HT1080 (cell line): ENCODE measurements at places on chromosomes 13 and 19.
A peak's percentile ranks its signal among the peaks of the same experiment; 100 is the strongest.

DNA sequence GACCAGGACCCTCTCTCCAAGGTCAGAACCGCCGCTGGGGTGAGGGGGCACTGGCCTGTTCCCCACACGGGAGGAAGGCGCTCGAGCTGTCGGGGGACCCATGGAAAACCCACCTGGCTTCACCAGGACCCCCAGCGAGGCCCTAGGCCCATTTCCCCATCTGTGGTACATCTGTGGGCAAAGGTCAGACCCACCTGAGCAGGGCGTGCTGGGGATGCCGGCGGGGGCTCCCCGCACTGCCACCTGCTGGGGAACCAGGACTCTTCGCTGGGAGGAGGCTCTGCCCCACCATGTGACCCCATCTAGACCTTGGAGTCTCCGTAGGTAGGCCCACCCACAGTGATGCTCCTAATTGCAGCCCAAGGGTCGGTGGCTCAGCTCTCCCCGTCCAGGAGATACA is 511 bp downstream of the WDR88 start:
- no peak for DNase-seq

DNA sequence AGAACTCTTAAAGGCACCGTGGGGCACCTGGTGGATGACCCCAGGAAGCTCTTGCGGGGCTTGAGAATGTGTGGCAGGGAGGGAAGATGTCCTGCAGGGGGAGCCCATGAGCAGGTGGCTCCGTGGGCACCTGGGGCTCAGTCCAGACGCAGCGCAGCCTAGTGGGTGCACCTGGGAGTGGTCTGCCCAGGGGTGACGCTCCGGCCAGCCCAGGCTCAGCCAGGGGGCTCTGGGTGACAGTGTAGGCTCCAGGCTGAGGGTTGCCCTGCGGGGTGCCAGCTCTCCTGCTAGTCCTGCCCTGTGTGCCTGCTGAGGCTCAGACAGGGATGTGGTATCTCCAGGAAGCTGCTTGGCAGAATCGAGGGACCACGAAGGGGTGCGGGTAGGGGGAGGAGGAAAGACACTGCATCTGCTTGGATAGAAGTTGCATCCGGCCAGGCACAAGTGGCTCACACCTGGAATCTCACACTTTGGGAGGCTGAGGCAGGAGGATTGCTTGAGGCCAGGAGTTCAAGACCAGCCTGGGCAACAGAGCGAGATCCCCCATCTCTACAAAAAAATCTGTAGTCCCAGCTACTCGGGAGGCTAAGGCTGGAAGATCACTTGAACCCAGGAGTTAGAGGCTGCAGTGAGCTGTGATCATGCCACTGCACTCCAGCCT is 15.0 kb upstream of the PGLS start:
- peak; percentile 54 for DNase-seq

DNA sequence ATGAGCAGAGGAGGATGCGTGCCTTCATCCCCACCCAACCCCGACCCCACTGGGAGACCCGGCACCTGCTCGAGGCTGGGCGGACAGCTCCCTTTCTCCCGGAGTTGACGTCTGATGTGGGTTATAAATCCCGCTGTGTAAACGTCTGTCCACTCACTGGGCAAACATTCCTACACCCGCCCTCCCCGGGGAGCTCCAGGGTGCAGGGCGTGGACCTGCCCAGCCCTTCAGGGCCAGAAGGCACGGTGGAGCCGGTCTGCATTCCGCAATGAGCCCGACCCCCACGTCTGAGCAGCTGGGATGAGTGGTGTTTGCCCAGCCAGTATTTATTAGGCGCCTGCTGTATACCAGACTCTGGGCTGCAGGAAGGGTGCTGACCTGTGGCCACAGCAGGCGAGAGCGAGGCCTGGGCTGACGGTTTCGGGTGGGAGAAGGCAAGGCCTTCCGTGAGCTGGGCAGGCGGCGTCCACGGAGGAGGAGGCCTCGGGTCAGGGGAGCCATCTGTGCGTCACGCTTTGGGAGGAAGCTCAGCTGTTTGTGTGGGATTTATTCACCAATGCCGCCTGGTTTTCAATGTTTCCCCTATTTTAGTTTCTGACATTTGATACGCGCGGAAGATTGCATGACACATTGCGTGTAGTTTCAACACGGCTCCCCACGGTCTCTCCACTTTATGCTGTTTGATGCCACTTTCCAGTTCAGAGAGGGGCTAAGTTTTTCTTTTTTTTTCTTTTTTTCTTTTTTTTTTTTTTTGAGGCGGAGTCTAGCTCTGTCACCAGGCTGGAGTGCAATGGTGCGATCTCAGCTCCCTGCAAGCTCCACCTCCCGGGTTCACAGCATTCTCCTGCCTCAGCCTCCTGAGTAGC is 2.0 kb downstream of the MISP start:
- DNase-seq: peak; percentile 72

GRCh38 chr19:34430738-34431625 is 2.8 kb downstream of the UBA2 start:
- DNase-seq: peak; percentile 39

DNA sequence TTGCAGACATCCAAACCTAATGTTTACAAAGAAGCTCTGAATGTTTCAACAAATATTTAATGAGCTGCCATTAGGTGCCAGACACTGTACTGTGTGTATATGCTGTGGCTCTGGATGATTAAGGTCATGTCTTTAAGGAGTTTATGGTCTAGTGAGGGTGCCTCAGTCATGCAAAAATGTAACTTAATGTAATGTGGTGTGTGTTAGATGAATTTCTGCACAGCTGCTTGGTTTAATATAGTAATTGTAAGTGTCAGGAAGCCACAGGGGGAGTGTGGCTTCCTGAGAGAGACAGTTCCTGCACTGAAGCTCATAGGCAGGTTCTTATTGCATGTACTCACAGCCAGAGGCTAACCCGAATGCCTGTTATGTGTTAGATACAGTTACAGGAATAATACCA is 43.3 kb downstream of the SPATA13 start:
- DNase-seq: no peak

DNA sequence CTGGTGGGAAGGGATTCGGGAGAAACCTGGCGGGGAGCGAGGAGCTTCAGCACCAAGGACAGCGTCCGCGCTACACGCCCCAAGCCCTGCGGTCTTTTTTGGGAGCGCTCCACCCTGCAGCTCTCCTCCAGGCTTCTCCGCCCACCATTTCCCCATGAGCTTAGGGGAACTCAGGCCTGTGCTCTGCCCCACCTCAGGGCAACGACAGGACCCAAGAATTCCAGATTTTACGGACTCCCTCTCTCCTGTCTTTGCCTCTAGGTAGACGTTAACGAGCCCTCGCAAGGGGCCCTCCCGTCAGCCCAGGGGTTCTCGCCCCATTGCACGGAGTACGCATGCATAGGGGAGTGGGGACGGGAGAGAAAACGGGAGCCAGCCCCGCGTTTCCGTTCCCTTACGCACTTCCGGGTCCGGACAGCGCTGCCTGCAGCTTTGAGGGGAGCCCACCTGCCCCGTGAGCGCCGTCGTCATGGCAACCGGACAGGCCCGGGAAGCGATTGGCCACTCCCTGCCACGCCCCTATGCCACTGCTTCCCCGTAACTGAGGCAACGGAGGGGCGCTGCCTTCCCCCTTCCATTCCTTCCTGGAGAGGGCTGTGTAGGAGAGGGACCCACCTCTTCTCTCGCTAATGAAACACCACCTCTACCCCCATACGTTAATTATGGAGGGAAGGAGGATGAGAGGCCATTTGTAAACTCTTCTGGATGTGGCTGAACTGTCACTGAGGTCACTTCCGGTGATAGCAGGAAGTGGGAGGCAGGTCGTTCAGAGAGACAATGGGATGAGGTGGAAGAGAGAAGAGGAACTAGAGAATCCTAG is 20.8 kb downstream of the NOVA2 start:
- peak; percentile 58 for DNase-seq

GRCh38 chr19:44847144-44848035 is 1.3 kb downstream of the NECTIN2 start:
- DNase-seq: peak; percentile 55

DNA sequence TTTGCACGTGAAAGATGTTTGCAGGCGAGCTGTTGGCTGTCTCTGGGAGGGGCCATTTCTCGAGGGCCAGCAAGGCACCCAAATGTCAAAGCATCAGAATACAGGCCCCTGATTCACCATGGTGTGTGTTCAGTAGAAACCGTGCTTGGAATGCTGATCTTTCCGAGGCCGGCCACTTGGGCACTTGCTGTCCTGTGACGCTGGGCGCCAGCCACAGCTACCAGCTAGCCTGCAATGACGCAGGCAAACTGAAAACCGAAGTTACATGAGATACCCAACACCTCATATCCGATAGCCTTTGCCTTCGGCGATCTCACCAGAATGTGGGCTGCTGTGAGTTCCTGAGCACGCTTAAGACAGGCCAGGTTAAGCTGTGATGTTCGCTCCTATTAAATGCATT is 12.0 kb downstream of the THOP1 start:
- DNase-seq: no peak

- peak; percentile 43 for DNase-seq
Measured at GRCh38 chr13:79231887-79232286, 174.2 kb downstream of the RBM26 start.
